ENCODE measurements at places on chromosomes 16 and 17. TPM values are rescaled to one million over a fixed set of nuclear protein-coding genes. Genes with fewer than 3 reads are reported as not detected.

Gene CDH16
- 166 TPM for total RNA-seq

Gene OR1A1
- not detected for total RNA-seq

Gene PAFAH1B1
- 102 TPM for total RNA-seq

Gene CACNA1G
- total RNA-seq = 3.3 TPM

Gene CFAP119
- total RNA-seq = 24.7 TPM

Gene PPP1R27
- not detected for total RNA-seq

Gene VWA3A
- not detected for total RNA-seq

Gene SULT1A4
- total RNA-seq = 3.9 TPM

GRCh38 chr17:41915566-41915965, 3.2 kb downstream of the ACLY start:
- peaks cover 18% of the 10 kb centered on the region for H3K4me1 ChIP-seq
- H3K36me3 ChIP-seq = peaks cover 26% of the 10 kb centered on the region
- no peak overlapping the region for H3K4me3 ChIP-seq

DNA sequence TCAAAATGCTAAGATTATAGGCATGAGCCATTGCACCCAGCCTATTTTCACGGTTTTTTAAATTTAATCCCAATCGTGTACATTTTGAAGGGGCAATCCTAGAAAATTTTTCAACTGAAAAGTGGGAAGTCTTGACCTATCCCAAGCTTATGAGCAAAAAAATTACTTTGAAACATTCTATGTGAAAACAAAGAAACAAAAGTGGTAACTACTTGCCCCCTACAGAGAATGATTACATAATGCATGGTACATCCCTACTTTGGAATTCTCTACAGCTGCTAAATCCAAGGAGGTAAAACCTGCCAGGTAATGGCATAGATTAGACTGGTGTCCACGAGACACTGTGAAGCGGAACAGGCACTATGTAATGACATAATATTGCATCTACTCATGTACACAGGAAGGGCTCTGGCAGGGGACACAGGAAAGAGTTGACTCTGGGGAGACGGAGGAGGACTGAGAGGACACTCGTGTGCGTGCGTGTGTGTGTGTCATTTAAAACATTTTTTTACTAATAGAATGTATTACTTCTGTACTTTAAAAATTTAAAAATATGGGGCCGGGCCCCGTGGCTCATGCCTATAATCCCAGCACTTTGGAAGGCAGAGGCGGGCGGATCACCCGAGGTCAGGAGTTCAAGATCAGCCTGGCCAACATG, 15.7 kb downstream of the ASGR2 start:
- no peak overlapping the region for H3K27ac ChIP-seq
- no peak overlapping the region for H3K4me3 ChIP-seq
- H3K27me3 ChIP-seq = no peaks in the 10 kb centered on the region
- no peak for DNase-seq

DNA sequence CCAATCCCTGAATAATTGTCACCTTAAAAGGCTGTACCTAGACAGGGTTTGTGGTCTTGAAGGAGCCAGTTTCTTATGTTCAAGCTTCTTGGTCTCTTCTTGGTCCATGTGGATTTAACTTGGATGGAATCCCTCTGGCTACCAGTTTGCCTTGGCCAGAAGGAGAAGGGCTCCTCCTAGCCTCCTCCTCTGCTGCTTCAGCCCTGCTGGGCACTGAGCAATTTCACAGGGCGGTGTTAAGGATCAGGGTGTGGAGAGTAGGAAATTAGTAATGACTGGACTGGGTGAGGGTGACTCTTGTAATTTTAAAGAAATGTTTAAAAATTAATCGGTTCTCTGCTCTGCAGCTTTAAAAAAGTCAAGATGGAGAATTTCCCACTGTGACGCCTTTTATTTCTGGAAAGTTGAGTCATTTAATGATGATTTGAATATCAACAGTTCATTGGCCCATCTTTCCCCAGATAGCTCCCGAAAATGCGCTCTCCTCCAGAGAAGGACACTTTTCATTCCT, 96.4 kb downstream of the MSI2 start:
- peaks cover 28% of the 10 kb centered on the region for H3K4me1 ChIP-seq
- no peak overlapping the region for H3K27ac ChIP-seq
- DNase-seq = no peak
- H3K4me3 ChIP-seq = no peak overlapping the region
- no peaks in the 10 kb centered on the region for H3K27me3 ChIP-seq
- H3K36me3 ChIP-seq = no peaks in the 10 kb centered on the region

DNA sequence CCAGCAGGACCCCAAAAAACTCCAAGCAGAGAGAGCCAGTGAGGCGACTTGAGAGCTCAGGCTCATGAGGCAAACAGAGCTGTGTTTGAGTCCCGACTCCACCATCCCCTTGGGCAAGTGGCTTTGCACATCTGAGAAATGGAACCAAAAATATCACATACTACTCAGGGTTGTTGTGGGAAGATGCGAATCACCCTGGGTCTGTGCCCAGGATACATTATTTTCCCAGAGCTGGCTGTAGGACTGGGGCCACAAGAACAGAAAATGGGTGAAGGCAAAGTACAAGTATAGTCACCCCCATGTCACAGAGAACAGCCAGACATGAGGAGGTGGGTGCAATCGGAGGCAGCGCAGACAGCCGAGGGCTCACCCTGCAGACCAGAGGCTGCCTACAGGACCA, 127.3 kb downstream of the GAS7 start:
- no peaks in the 10 kb centered on the region for H3K36me3 ChIP-seq
- DNase-seq = no peak
- no peak overlapping the region for H3K27ac ChIP-seq
- H3K27me3 ChIP-seq = no peaks in the 10 kb centered on the region
- no peak overlapping the region for H3K4me3 ChIP-seq

DNA sequence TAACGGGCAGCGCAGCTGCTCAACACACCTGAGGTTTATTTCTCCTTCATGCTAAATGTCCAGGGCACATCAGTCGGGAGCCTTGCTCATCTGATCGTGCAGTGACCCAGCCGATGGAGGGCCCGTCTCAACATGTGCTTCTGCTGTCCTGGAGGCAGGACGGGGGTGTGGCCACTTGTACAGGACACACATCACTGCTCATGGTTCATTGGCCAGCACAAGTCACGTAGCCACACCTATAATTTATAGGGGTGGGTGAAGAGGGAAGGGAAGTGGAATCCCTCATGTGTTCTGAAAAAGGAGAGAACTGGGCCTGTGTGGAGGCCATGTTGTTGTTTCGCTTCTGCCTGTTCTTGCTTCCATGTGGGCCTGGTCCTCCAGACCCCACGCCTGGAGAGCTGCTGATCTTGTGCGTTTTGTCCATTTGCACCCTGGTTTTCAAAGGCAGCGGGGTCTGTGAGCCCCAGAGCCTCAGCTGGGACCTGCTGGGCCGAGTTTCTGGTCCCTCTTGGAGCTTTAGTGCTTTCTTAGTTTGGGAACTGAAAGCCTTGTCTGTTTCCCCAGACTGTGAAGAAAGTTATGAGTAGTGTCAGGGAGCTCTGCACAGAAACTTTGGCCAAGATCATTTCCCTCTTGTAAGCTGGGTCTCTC, 60.5 kb downstream of the CMIP start:
- H3K27me3 ChIP-seq = no peaks in the 10 kb centered on the region
- peaks cover 5% of the 10 kb centered on the region for H3K4me1 ChIP-seq
- H3K27ac ChIP-seq = no peak overlapping the region

GRCh38 chr16:57600048-57600835, 28.2 kb upstream of the ADGRG1 start:
- peaks cover 18% of the 10 kb centered on the region for H3K4me1 ChIP-seq
- no peaks in the 10 kb centered on the region for H3K36me3 ChIP-seq
- peak overlapping the region; percentile 4 for H3K27ac ChIP-seq
- H3K27me3 ChIP-seq = no peaks in the 10 kb centered on the region

- no peak overlapping the region for H3K4me3 ChIP-seq
- H3K27me3 ChIP-seq = no peaks in the 10 kb centered on the region
- H3K27ac ChIP-seq = no peak overlapping the region
- DNase-seq = no peak
- no peaks in the 10 kb centered on the region for H3K36me3 ChIP-seq
These were observed 3.4 kb downstream of the CACNA1H start for GRCh38 chr16:1156055-1156982.

DNA sequence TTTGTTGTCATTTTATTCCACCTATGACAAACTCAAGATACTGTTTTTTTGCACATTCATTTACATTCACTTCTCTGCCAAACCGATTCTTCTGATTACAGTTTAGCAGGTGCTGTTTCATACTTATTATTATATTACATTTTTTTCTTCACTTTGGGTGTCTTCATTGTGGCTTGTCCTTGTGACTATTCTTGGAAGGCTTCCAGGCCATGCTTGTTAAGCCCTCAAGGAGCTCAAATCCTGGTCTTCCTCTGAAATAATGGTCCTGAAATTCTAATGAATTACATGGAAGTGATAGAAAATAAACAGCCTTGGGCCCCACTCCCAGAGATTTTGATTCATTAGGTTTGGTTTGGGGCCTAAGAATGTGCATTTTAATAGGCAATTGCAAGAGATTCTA, 1.4 kb downstream of the KRTAP2-4 start:
- H3K27me3 ChIP-seq = no peaks in the 10 kb centered on the region
- no peaks in the 10 kb centered on the region for H3K36me3 ChIP-seq
- no peak for DNase-seq
- H3K27ac ChIP-seq = no peak overlapping the region

- no peak overlapping the region for H3K4me3 ChIP-seq
- no peaks in the 10 kb centered on the region for H3K27me3 ChIP-seq
- DNase-seq = no peak
- no peaks in the 10 kb centered on the region for H3K4me1 ChIP-seq
These were observed 23.6 kb upstream of the ATP5MC1 start for GRCh38 chr17:48868916-48869500.

DNA sequence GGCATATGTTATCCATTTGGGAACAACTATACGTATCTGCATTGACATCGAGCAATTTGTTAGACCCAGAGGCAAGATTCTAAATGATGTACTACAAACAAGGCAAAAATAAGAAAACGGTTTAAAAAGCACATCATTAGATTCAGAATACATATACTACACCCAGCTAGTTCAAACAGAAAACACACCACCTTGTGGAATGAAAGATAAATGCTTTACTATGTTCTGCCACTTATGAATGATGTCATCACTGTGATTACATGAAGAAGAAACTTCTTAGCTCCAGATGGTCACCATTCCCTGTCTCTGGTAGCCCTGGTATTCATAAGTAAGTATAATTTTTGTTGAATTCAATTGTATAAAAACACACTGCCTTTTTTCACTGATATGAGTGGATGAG, 7.8 kb downstream of the NACA2 start:
- H3K36me3 ChIP-seq = no peaks in the 10 kb centered on the region
- no peak overlapping the region for H3K27ac ChIP-seq
- no peaks in the 10 kb centered on the region for H3K27me3 ChIP-seq
- DNase-seq = no peak

- no peaks in the 10 kb centered on the region for H3K4me1 ChIP-seq
- H3K27ac ChIP-seq = no peak overlapping the region
- H3K36me3 ChIP-seq = no peaks in the 10 kb centered on the region
- no peaks in the 10 kb centered on the region for H3K27me3 ChIP-seq
These were observed 191.9 kb downstream of the IRX3 start for GRCh38 chr16:54094641-54095040.

DNA sequence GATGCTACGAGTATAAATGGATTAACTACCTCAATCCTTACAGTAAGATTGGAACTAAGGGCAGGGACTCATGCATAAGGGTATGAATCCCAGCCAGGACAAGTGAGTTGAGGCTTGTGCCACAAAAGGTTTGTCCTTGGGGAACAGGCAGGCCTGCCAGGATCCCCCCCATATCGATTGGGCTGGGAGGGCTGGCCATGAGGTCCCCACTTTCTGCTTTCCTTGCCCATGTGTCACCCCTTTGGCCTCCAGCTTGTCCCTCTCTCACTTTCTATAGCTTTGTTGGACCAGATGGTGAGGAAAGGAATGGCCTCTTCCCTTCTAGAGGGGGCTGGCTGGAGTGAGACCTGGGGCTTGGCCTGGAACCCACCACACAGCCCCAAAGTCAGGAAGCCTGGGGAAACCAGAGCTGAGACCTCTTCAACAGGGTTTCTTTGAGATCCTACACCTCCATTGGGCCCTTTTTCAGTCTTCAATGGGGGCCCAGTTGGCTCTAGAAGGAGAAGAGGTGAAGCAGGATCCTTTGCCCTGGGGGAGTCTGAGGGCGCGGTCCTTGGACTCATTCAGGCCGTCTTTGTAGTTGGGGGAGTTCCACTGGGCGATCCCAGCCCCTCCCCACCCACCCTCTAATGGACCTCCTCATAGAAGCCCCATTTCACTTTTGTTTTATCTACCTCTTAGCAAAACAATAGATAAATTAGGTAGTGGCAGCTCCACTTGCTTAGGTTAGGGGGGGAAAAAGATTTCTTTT, 57.3 kb downstream of the IGF2BP1 start:
- no peaks in the 10 kb centered on the region for H3K36me3 ChIP-seq
- H3K27ac ChIP-seq = peak overlapping the region; percentile 10
- H3K4me3 ChIP-seq = no peak overlapping the region
- DNase-seq = no peak
- H3K4me1 ChIP-seq = peaks cover 7% of the 10 kb centered on the region

- H3K4me3 ChIP-seq = no peak overlapping the region
- H3K27me3 ChIP-seq = no peaks in the 10 kb centered on the region
- no peak for DNase-seq
- peaks cover 19% of the 10 kb centered on the region for H3K4me1 ChIP-seq
- no peaks in the 10 kb centered on the region for H3K36me3 ChIP-seq
These were observed 87.9 kb downstream of the CCDC182 start for GRCh38 chr17:57657211-57657610.

DNA sequence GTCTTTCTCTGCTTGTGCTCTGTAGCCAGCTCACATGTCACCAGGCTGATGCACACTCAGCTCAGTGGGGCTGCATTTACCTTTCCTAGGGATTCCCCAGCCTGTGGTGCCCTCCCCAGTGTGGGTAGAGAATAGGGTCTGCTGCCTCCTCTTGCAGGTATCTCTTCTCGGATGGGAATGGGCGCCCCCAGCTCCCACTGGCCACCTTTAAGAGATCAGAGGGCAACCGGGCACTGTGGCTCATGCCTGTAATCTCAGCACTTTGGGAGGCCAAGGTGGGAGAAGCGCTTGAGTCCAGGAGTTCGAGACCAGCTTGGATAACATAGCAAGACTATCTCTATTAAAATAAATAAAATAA, 3.3 kb downstream of the XYLT2 start:
- H3K27me3 ChIP-seq = no peaks in the 10 kb centered on the region
- no peak for DNase-seq
- no peak overlapping the region for H3K27ac ChIP-seq
- H3K36me3 ChIP-seq = no peaks in the 10 kb centered on the region

DNA sequence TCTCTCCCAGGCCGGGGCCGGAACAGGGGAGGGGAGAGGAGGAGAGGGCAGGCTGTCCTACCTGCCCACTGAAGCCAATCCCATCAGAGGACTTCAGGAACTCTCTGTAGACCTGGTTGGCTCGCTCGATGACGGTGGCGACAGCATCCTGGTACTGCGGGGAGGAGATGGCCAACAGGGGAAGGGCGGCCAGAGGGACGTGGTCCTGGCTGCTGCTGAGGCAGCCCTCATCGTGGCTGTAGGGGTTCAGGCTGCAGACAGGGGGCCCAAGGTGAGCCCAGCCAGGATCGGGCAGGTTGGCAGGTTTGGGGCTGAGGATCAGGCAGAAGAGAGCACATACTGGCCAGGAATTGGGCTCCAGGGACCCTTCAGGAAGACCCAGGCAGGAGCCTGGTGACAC, 34.2 kb downstream of the PIMREG start:
- H3K4me3 ChIP-seq = no peak overlapping the region
- H3K36me3 ChIP-seq = no peaks in the 10 kb centered on the region
- no peaks in the 10 kb centered on the region for H3K4me1 ChIP-seq
- no peaks in the 10 kb centered on the region for H3K27me3 ChIP-seq
- no peak overlapping the region for H3K27ac ChIP-seq
